ENCODE measurements at places on chromosomes 6 and 20.

DNA sequence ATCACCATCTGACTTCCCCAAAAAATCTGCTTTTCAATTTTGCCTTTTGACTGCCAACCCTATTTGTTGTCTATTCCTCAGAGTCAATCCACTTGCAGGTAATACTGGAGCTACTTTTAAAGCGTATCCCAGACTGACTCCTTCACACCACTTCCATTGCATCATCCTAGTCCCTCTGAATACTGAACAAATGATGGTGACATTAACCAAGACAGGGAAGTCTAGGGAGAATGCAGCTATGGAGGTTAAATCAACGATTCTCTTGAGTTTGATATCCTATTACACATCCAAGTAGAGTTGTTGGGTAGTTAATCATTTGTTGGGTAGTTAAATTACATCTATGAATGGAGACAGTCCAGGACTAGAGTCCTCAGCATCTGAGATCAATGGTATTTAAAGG, 2.0 kb downstream of the OGFRL1 start:
- no peak for DNase-seq

- no peak for DNase-seq
These were observed 21.2 kb downstream of the C6orf132 start for GRCh38 chr6:42120895-42121865.

GRCh38 chr20:59850018-59850641, 83.3 kb downstream of the SYCP2 start:
- no peak for DNase-seq

DNA sequence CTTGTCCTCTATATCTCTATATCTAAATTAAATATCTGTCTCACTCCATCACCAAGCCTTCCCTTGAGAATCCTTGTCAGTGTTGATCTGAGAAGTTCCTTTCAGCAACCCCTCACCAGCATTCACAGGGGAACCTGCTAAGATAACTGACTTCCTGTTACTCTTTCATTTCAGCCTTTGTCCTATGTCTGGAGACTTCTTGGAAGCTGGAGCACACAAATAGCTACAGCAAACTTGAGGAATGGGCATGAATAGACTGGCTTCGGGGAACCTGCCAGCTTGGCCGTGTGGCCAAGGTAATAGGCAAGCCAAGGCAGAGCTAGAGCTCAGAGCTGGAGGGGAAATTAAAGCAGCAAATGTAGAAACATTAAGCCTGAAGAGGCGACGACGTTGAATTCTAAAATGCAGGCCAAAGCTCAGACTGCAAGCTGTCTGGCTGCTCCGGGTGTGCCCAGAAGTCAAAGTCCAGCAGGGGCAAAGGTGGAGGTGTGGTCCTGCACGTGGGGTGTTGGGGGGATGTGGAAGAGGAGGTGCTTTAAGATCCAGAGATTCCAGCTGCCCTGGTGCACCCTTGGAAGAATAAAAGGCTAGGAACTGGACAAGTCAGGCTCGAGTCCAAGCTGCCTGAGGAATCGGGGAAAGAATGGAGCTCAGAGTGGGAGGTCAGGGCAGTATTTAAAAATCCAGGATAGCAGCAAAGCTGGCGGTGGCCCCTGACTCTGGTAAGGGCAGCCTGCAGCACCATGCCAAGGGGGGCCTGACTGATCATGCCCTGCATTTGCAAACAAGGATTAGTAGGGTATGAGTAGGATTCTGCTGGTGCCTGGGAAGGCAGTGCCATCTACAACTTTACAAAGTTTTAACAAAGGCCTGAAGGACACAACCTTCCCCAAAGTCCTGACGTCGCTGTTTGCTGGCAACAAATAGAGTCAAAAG, 185.0 kb upstream of the SGK1 start:
- no peak for DNase-seq

GRCh38 chr6:37449984-37450383, 17.0 kb downstream of the CMTR1 start:
- DNase-seq = no peak

DNA sequence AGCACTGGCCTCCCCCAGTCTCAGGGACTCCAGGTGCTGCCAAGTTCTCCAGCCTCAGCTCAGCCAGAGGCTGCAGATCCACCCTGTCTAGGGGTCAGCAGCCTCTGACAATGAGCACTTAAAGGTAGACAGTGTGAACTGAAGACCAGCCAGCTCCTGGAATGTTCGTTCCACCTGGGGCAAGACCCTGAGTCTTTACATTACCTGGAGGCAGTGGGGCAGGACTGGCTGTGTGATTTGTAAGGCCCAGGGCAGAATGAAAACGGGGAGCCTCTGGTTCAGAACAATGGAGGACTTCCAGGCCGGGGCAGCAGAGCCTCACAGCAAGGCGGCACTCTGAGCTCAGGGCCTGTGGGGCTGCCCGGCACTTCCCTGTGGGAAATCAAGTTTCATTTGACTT, 65.0 kb downstream of the CTCFL start:
- DNase-seq = no peak

DNA sequence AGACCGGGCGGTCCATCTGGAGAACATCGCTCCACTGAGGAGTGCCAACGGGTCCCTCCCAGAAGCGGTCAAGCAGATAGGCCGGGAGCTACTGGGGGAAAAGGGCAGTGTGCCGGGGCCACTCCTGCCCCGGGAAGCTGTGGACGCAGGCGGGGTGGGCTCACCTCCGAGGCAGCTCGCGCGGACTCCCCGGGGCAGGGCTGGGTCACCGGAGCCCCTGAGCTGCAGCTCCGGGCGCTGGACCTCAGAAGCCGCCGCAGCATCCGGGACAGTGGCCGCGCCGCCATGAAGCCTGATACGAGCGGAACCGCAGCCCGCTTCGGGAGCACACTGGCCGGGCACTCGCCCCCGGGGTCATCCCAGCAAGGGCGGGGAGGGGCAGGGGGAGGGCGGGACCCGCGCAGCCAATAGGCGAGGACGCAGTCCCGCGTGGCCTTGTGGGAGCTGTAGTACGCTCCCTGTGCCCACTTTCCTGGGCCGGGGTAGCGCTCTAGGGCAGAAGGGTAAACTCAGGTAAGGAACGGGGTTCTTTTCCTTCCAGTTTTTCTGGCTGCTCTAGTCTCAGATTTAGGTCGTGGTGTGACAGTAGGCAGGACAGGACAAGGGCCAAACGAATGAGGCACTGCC, at the start of gene MOCS1:
Gene MOCS1 (minus strand): TSS at position 332 of the 627 bp plus-strand sequence. CDS start 45 bp downstream, at position 287.
- DNase-seq = peak; percentile 40

DNA sequence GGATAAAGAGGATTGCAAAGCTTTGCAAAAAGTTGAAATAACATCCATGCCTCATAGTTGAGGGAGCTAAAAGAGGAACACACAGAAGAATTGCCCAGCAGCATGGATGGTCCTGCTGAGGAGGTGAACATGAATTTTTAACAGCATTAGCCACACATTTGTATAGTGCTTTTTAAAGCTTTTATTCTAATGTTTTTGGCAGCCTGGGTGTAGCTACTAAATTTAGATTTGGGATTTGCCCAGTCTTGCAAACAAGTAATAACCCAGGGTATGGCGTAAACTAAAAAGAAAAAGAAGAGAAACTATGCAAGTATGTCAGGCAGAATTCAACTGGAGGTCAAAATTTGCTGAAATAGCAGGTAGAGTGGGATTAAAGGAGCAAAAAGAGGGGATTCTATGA, 75.1 kb upstream of the PTPRK start:
- no peak for DNase-seq

- DNase-seq = no peak
These were observed 34.2 kb downstream of the PPP1R3G start for GRCh38 chr6:5119090-5119951.

DNA sequence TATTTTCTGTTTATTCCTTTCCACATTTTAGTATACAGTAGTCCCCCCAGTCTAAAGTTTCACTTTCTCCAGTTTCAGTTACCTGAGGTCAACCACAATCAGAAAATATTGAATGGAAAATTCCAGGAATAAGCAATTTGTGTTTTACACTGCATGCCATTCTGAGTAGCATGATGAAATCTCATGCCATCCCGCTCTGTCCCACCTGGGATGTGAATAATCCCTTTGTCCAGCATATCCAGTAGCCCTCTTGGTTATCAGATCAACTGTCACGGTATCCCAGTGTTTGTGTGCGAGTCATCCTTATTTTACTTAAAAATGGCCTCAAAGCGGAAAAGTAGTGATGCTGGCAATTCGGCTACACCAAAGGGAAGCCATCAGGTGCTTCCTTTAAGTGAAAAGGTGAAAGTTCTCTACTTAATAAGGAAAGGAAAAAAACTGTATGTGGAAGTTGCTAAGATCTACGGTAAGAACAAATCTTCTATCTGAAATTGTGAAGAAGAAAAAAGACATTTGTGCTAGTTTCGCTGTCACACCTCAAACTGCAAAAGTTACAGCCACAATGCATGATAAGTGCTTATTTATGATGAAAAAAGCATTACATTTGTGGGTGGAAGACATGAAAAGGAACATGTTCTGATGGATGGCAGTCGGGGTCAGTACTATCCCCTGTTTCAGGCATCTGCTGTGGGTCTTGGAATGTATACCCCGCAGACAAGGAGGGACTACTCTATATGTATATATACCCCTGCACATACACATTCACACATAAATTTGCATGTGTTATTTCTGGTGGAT, 11.3 kb downstream of the NOX3 start:
- no peak for DNase-seq

GRCh38 chr6:163180874-163181541, 233.5 kb upstream of the QKI start:
- no peak for DNase-seq

GRCh38 chr6:15365273-15365687, 119.4 kb downstream of the JARID2 start:
- no peak for DNase-seq

- DNase-seq = no peak
These were observed 418.4 kb upstream of the JAG1 start for GRCh38 chr20:11092151-11092550.

GRCh38 chr6:43736844-43737243, 33.2 kb upstream of the VEGFA start:
- DNase-seq = no peak

GRCh38 chr20:49612127-49612738, 44.3 kb upstream of the PTGIS start:
- no peak for DNase-seq

- no peak for DNase-seq
These were observed 4.6 kb downstream of the KCNK15 start for GRCh38 chr20:44750081-44750805.

DNA sequence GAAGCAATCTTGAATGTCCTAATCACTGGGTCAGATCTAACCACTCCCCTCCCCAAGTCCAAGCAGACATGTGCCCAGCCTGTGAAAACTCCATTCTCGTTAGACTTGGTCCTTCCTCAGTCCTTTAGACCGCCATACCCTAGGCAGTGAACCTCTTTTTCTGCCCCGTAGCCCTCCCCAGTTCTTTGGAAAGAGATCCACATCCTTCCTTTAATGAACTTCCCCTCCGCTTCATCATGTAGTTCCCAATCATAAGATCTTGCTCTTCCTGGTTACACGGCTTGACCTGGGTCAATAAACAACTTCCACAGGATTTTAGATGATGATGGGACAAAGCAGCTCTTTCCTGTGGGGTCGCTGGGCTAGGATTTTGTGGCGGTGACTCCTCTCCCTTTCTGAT, 9.6 kb downstream of the AHCY start:
- DNase-seq = no peak

DNA sequence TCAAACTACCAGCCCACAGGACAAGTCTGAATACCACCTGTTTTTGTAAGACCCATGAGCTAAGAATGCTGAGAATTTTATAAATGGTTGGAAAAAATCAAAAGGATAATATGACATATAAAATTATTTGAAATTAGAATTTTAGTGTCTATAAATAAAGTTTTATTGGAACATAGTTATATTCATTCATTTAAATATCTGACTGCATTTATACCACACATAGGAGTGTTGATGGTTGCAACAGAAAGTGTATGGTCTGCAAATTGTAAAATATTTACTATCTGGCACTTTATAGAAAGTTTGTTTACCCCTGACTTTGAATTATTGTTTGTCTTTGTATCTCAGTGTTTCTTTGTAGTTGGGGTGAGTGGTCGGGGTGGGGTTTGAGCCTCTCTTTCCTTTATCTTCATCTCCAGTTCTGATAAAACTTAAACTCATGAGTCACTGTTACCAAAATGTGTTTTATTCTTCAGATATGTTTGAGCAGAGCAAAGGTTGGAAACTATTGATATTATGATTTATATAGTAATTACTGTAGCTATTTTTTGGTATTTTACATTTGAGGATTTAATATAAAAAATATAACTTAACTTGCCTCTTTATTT, 55.5 kb downstream of the CD2AP start:
- DNase-seq = no peak

DNA sequence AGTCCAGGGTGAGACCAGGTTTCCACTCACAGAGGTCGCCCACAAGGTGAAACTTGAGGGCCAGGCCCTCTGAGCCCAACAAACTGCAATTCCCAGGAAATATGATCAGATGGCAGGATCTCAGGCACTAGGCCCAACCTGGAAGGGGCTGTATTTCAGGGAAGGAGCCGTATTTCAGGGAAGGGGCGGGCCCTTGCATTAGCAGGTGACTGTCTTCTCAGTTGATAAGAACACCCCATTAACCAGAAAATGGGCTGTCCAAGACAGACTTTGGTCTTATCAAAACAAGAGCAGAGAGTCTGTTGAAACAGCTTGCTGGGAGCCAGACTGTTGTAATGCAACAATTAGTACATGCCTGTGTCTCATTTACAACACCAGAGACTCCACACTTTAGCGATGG, 10.9 kb upstream of the BNIP5 start:
- no peak for DNase-seq

DNA sequence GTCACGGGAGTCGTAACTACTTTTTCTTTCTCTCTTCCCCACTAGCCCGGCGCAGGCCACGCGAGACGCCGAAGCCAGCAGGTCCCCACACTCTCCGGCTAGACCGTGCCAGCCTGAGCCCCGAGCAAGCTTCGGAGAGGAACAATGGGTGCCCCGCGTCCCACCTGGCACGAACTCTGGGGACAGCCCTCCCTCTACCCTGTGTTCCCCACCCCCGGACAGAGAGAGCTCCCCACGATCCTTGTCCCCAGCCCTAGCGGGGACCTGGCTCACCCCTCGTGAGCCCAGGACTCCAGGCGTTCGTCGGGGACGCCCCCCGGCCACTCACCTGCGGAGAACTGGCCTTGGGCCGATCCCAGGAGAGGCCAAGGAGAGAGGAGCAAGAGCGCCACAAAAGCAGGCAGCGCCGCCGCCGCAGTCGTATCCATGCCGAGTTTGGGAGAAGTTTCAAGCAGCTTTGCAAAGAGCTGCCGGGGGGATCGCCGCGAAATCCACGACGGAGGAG, 416 bp downstream of the PTPRK start:
- DNase-seq = no peak

DNA sequence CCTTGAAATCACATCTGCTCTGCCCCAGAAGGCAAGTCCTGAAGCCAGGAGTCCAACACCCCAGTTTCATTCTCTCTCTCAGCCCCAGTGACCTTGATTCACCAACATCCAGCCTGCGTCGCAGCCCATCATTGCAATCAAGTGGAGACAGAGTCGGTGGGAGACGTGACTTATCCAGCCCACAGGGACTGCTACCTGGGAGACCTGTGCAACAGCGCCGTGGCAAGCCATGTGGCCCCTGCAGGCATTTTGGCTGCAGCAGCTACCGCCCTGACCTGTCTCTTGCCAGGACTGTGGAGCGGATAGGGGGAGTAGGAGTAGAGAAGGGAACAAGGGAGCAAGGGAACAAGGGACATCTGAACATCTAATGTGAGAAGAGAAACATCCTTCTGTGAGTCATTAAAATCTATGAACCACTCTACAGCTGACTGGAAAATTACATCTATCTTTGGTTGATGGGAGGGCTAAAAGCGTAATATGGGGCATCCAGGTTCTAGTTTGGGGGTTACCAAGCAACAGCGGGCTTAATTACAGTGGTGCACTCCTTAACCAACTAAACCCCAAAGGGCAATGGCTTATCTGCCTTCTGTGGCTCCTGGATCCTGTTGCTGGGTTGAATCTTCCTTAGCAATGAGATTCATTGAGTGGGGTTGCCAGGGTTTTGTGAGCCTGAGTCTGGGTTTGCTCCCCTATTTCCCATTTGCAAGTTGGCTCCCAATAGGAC, 2.5 kb downstream of the LY6G6D start:
- no peak for DNase-seq

- DNase-seq = no peak
These were observed 37.7 kb downstream of the HECA start for GRCh38 chr6:139172567-139172966.

All from cerebellar nuclear complex (tissue), 1 donor.